ENCODE measurements at places on chromosomes 5 and 9.

DNA sequence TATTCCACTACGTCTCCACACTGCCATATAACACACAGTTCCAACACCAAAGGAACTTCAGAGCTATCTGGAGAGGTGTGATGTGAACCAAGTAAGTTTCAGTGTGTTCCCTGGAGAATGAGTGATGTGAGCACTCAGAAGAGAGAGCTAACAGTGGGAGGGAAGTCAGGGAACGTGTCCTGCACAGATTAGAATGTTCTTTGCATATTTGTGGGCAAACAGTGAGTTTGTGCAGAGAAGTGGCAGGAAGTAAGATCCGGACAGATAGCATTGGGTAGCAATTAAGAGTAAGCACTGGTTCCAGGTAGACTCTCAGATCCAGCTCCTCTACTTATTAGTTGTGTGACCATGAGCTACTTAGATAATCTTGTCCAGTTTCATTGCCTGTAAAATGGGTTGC lies 206.4 kb downstream of the PDZD2 start:
- peak; percentile 50 for DNase-seq

GRCh38 chr5:71860048-71860447 lies 141.0 kb downstream of the CARTPT start:
- DNase-seq = no peak

DNA sequence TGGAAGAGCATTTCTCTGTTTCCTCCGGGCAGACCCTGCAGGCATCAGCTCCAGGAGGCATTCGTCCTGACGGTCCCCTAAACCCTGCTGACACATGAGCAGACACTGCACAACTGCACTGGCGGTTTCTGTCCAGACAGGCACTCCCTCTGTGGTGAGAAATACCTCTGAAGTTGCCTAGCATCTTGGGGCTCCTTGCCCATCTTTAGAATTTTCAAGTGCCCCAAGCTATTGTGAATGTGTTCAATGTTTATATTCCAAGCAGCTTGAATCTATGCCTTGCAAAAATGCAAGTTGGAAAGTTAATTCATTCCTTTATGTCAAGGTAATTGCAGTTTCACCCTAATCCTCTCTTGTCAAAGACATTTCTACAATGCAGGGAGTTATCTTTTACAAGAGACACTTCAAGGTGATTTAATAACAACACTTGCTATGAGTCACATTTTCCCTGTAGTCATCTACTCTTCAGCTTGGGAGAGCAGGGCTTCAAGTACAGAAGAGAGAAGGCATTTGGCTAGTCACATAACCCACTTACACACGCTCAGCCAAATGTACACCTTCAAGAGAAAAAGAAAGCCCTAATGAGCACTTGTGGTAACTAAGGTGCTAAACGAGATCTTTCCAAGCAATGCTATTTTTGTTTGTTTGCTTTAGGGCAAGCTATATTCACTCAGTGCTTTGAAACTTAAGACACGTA lies 302.5 kb downstream of the MLLT3 start:
- DNase-seq = no peak

GRCh38 chr5:38515092-38515491 lies 41.4 kb downstream of the LIFR start:
- DNase-seq = no peak

- DNase-seq = no peak
These were observed 120.7 kb downstream of the MYO10 start for GRCh38 chr5:16815432-16815831.

DNA sequence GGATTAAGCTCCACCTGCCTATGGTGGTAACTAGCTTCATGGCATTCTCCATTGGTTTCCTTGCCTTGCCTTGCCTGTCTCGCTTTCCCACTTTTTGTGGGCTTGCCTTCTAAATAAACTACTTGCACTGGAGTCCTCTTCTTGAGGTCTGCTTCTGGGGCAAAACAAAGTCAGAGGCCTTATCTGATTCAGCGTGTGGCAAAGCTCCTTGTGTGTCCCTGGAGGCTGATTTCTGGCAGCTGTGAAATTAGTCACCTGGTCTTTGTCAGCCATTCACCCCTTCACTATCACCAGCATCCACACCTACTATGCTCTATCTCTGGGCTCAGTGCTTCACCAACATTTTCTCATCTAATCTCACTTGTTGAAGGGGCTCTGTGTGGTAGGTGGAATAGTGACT lies 176.2 kb downstream of the SEC61B start:
- DNase-seq = no peak

- DNase-seq = no peak
These were observed 172.2 kb downstream of the NFIB start for GRCh38 chr9:14141699-14142098.

DNA sequence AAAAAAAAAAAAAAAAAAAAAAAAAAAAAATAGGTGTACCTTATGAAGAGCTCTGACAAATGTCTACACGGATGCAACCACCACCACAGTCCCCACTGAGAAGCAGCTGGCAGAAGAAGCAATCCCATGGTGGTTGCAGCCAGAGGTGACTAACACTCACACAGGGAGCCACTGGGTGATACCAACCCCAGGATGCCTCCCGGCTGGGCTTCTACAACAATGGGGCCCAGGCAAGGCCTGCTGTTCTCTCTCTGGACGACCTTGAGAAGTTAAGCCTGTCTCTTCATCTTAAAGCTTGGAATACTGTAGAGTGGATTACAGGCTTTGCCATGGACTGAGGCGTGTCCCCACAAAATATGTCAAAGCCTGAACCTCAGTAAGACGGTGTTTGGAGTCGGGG lies 104.1 kb downstream of the ROR2 start:
- DNase-seq = no peak

DNA sequence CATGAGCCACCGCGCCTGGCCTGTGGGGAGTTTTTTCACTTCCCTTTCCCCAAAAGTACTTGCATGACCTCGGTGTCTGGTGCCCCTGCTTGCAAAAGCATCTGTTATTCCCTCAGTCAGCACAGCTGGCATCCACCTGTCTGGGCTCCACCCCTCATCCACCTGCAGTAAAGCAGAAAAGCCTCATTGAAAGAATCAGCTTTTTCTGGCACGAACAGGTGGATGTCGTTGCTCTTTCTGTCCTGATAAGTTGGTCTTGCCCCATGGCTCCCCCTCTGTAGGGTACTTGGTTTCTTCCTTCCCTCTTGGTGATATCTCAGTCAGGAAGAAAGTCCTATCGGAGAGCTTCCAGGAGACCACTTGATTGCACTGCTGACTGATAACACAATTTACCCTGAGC lies 37.4 kb downstream of the WWC1 start:
- DNase-seq = peak; percentile 48

- DNase-seq = no peak
These were observed 71.4 kb upstream of the CAST start for GRCh38 chr5:96590796-96591195.

All from common myeloid progenitor, CD34-positive (primary cell).